Cardiac atrium fibroblast (primary cell): ENCODE measurements at places on chromosomes 3 and 15. TPM values are rescaled to one million over a fixed set of nuclear protein-coding genes. Genes with fewer than 3 reads are reported as not detected.

The COL8A1 gene
- total RNA-seq, result 414 and 516 TPM in 2 replicates

The FOXB1 gene
- not detected in 2 replicates for total RNA-seq

The SUCNR1 gene
- under 0.01 TPM in 1 of 2 replicates, not detected in the other for total RNA-seq

The A4GNT gene
- not detected in 2 replicates for total RNA-seq

The SEMA6D gene
- 2.0 and 2.3 TPM in 2 replicates for total RNA-seq

The REC114 gene
- not detected in 2 replicates for total RNA-seq

The CFAP92 gene
- total RNA-seq, result not detected in 2 replicates

The TTLL13 gene
- total RNA-seq, result not detected in 2 replicates

The NPAP1 gene
- total RNA-seq, result not detected in 2 replicates

The NRROS gene
- total RNA-seq, result 0.36 and 1.3 TPM in 2 replicates

The MST1 gene
- total RNA-seq, result 6.6 and 10.1 TPM in 2 replicates

The FANCD2OS gene
- not detected in 2 replicates for total RNA-seq

The COX17 gene
- total RNA-seq, result 10.7 and 14.1 TPM in 2 replicates

The STRA6 gene
- total RNA-seq, result 0.16 TPM in 1 of 2 replicates, not detected in the other

The CASR gene
- total RNA-seq, result not detected in 2 replicates

The KLHL6 gene
- total RNA-seq, result 0.32 TPM in 1 of 2 replicates, not detected in the other

The IL17RB gene
- not detected in 2 replicates for total RNA-seq

The STX19 gene
- not detected in 2 replicates for total RNA-seq

The PRR20G gene
- not detected in 2 replicates for total RNA-seq

The PTH1R gene
- 7.5 and 13.5 TPM in 2 replicates for total RNA-seq

The ZNF80 gene
- total RNA-seq, result not detected in 2 replicates

The BTBD1 gene
- 63.9 and 68.2 TPM in 2 replicates for total RNA-seq

The RBP2 gene
- not detected in 2 replicates for total RNA-seq

The KCNAB1 gene
- 0.72 TPM in 1 of 2 replicates, not detected in the other for total RNA-seq

The ABI3BP gene
- 8.7 and 366 TPM in 2 replicates for total RNA-seq

The SLC38A3 gene
- total RNA-seq, result not detected in 2 replicates

The CPLX3 gene
- not detected in 2 replicates for total RNA-seq

The PP2D1 gene
- total RNA-seq, result not detected in 2 replicates

The ETV5 gene
- total RNA-seq, result 24.7 and 30.6 TPM in 2 replicates

The AHSG gene
- total RNA-seq, result not detected in 2 replicates

The ILDR1 gene
- not detected in 2 replicates for total RNA-seq

The ZNF35 gene
- 7.3 and 9.9 TPM in 2 replicates for total RNA-seq

The C2CD4A gene
- 0.72 and 7.9 TPM in 2 replicates for total RNA-seq

The TOP2B gene
- 46.8 and 53.1 TPM in 2 replicates for total RNA-seq

The CA12 gene
- 64.3 and 163 TPM in 2 replicates for total RNA-seq

The ARNT2 gene
- total RNA-seq, result 6.1 and 10.5 TPM in 2 replicates

The GUCA1C gene
- total RNA-seq, result not detected in 2 replicates
